Activated B cell treated with CpG ODN at 0.5 μM for 24 hours (primary cell): ENCODE measurements at places on chromosomes 1 and 21. TPM values are rescaled to one million over a fixed set of nuclear protein-coding genes. Genes with fewer than 3 reads are reported as not detected.

DNA sequence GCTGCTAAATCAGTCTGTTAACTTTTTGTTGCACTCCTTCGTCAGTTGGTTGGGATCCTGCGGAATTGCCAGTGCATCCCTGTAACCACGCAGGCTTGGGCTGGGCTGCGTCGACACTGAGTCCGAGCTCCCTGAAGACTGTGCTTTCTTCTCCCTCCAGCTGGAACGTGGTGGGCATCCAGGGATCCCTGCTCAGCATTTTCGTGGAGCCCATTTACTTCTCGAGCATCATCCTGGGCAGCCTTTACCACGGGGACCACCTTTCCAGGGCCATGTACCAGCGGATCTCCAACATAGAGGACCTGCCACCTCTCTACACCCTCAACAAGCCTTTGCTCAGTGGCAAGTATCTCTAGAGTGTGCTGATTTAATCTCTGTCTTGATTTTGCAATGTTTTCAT lies 83.3 kb downstream of the POFUT2 start:
- no peak for DNase-seq

DNA sequence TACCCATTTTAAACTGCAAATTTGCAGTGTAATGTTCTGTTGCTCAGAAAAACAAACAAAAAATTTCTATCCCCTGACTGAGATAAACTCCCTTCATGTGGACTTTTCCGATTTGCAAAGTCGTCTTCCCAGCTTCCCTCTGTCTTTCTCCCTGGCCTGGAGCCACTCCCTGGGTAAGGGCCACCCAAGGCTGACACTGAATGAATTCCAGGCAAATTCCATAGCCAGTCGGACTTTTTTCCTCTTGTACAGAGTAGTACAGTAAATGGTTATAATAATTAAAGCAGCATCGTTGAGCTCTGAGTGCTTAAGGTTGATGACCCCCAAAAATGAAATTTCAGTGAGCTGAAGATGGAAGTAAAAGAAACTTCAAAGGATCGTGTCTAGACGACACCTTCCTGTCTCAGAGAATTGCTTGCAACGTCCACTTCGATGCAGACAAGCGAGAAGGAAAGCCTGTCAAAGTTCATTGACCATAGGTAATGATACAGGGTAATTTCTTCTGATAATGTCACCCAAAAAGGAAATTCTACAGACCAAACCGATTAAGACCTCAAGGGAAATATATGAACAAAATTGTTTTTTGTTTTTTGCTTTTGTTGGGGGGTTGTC lies 33.6 kb upstream of the LHX8 start:
- DNase-seq, result no peak

GRCh38 chr1:168281603-168282325 lies 1.1 kb downstream of the TBX19 start:
- no peak for DNase-seq

GRCh38 chr1:84297546-84298244 lies 3.8 kb upstream of the SAMD13 start:
- DNase-seq, result no peak

DNA sequence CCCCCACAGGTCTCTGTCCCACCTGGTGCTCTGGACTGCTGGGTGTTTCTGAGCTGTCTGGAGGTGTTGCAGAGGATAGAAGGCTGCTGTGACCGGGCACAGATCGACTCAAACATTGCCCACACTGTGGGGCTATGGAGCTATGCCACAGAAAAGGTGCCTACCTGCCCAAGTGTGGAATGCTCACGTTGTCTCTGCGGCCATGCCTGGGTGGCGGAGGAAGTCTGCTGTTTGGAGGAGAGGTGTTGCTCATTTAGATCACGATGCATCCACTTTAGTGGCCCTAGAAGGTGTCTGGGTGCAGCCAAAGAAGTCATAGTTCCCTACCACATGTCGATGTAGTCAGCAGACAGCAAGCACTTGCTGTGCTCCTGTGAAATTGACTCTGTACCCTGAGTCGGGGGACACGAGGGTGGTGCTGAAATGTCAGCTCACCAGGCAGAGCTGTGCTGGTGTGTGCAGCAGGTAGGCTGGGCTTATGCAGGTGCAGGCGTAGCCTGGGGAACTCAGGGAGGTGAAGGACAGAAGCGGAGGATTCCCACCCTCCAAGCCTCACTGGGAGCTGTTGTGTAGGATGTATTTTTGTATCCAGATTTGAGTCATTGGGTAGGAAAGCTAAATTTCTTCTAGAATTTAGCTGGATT lies 32.8 kb upstream of the PWP2 start:
- DNase-seq, result no peak

Gene ANKRD35
- total RNA-seq, result not detected in 2 replicates

- DNase-seq, result no peak
These were observed 1.3 kb downstream of the GPA33 start for GRCh38 chr1:167088746-167089417.

Gene CHRM3
- not detected in 2 replicates for total RNA-seq

GRCh38 chr1:21012937-21013336 lies 163.8 kb downstream of the EIF4G3 start:
- no peak for DNase-seq

Gene ARL8A
- total RNA-seq, result 56.3 and 58.0 TPM in 2 replicates

- no peak for DNase-seq
These were observed 1.3 kb downstream of the SMG5 start for GRCh38 chr1:156281281-156281680.

DNA sequence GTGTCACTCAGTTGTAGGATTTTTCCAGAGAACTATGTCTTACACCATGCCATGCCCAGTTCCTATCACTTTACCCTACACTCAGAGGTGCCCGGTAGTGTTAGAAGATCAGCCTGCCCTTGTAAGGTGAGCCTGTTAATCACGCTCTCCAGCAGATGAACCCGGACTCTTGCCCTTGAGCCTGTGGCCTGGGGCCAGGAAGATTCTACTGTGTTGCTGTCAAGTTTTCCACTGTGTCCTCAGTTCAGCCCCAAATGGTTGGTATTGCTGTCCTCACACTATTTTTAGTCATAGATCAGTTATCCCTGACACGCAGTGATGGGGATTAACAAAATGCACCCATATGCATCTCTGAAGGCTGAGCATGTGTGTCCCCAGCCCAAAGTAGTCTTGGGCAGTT lies 105.0 kb upstream of the SPAG17 start:
- DNase-seq, result no peak

DNA sequence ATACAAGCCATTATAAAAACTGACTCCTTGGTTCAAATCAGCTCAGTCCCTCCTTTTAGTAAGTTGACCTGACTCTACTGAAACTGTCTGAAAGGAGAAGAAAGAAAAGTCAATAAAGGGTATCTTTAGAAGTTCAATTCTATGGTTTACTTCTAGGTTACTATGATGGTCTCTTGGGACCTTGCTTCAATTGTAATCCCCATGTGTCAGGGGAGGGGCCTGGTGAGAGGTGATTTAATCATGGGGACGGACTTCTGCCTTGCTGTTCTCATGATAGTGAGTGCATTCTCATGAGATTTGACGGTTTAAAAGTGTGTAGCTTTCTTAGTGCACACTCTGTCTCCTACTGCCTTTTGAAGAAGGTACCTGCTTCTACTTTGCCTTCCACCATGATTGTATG lies 31.7 kb upstream of the FNBP1L start:
- DNase-seq, result no peak

DNA sequence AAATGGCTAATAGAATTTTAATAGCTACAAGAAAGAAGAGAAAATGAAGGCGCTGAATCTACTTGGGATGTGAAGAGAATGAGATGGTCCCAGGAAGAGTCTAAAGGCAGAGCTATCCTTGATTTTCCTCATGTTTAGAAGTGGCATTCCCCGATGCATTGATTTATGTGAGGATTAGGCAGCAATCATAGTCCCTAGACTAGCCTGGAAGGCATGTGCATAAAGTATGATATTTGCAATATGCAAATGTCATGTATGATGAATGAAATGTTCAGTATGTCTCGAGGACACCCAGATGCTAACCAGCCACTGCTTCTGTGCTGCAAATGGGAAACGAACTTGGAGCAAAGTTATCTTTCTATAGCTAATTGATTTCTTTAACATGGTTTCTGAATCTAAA lies 641.5 kb upstream of the PLXNA2 start:
- no peak for DNase-seq

DNA sequence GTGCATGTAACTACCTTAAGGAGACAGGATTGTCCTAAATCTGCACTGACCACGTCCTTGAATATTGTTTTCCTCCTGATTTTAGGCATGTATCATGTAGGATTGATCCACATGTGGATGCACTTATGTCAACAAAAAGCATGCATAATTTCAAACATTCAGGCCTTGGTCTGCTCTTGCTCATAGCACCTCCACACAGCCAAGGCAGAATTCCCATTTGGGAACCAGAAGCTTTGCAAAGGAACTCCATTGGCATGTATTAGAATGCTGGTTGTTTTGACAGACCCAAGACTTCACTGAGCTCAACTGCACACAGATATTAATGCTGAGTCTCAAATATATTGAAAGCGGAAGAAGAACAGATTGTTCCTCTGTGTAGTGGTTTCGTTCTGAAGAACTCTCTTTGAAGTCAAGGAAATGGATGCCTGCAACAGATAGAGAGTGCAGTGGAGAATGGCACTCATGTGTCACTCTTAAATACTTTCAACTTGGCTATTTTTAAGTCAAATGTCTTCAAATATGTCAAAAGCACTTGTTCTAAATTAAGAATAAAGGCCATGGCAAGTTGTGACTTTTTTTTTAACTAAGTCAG lies 387.6 kb downstream of the LTN1 start:
- DNase-seq, result no peak

Gene RHD
- not detected in 2 replicates for total RNA-seq

Gene CRP
- not detected in 2 replicates for total RNA-seq

GRCh38 chr1:25456502-25456901 lies 25.8 kb downstream of the MACO1 start:
- no peak for DNase-seq

- DNase-seq, result no peak
These were observed 320.3 kb upstream of the VAMP3 start for GRCh38 chr1:7450838-7451237.

- no peak for DNase-seq
These were observed 2.5 kb downstream of the MX2 start for GRCh38 chr21:41364308-41364707.

DNA sequence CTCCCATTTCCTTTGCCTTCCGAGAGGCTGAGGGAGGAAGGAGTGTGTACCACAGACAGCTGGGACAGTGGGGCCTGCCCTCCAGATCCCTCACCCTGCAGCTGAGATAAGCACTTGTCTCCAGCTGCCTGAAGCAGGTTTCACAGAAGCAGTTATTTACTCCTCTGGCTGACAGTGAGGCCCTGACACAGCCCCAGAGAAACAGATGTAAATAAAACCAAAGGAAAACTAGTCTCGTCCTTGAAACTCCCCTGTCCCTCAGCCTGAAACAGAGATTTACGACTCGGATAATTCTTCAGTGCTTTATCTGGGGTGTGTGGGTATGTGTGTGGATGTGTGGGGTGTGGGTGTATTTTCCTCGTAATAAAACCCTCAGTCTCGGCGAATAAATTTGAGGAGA lies 181.1 kb downstream of the IGSF21 start:
- no peak for DNase-seq

DNA sequence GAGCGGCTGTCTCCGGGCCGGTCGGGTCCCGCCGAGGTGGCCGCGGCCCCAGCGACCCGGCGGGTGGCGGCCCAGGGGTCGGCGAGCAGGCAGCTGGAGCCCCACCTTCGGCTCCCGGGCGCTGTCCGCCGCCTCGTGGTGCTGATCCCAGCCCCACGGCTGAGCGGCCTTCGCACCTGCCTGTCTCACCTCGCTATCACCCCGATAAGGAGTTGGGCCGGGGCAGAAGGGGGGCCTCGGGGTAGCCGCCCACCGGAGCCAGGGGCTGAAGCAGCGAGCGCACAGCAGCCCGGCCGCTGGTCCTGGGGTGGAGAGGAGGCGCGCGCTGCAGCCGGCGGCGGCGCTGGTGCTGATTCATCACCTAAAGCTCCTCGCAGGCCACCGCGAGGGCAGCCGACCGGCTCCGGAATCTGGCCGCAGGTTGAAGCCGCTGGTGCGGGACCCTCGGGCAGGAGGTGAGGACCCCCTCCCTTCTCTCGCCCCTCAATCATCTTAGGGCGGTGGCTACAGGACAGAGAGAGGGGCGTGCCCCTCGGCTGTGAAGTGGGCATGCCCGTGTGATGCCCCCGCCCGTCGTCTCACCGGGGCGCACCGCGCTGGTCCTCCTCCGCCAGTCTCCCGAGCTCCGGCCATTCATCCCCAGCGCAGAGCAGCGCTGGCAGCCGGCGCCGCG lies 575 bp downstream of the TRIM67 start:
- DNase-seq, result no peak

Gene LDLRAP1
- total RNA-seq, result 8.7 and 10.8 TPM in 2 replicates

GRCh38 chr1:12629985-12630760 lies 12.2 kb upstream of the DHRS3 start:
- no peak for DNase-seq

Gene PALMD
- total RNA-seq, result not detected in 2 replicates

DNA sequence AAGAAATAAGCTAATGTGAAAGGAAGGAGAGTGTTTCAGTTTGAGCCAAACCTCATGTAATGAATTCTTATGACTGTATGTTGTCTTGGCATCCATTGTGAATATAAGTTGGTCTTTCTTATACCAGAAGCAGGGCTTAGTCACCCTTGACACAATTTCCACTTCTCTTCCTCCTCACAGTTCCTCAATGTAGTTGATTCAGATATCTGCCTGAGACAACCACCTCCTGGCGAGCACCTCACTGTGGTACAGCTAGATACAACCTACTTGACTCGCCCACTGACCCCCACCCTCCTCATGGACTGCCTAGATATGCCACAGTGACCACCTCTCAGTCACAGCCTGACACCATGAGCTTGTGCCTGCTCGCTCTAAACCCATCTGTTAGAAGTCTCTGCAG lies 45.6 kb downstream of the KYAT3 start:
- no peak for DNase-seq

GRCh38 chr1:17346046-17346789 lies 25.8 kb upstream of the PADI6 start:
- no peak for DNase-seq

Gene TMEM61
- total RNA-seq, result not detected in 2 replicates

Gene SIM2
- not detected in 2 replicates for total RNA-seq

- no peak for DNase-seq
These were observed 57.8 kb downstream of the BCAR3 start for GRCh38 chr1:93623875-93624274.

DNA sequence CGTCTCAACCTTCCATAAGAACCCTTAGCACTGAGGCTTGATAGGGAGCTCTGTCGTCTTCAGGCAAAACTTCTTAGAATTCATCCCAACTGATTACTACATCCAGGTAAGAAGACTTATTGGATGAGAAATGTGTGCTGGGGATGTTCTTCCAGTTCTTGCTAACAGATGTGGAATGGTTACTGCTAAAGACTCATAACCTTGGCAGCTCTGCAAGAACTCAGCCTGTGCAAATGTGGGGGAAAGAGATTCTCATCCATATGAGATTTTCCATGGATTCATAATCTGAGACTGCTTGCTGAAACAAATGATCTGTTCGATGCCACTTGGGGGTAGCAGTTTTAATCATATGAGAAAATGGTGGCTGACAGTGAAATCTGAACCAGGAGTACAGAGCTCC lies 48.2 kb downstream of the NTPCR start:
- no peak for DNase-seq

- DNase-seq, result no peak
These were observed 55.4 kb downstream of the CAMK2N1 start for GRCh38 chr1:20430355-20431175.

DNA sequence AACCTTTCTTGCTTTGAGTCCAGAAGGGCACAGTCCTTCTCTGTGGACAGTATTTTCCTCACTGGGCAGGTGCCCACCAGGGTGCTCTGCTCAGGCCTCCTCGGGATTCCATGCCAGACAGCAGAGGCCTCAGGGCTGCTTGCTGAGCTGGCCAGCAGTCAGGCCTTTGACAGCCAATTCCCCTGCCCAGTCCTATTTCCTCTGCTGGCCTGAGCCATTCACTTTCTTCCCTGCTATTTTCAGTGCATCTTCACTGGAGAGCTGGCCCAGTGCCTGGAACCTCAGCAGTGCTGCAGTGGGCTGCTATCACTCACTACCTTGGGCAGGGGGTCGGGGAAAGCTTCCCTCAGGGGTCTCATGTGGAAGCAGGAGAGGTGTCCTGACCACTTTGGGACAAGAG lies 33.2 kb downstream of the KCNA10 start:
- no peak for DNase-seq
